ENCODE measurements at places on chromosomes 7 and 10. TPM values are rescaled to one million over a fixed set of nuclear protein-coding genes. Genes with fewer than 3 reads are reported as not detected.
A peak's percentile ranks its signal among the peaks of the same experiment; 100 is the strongest.

DNA sequence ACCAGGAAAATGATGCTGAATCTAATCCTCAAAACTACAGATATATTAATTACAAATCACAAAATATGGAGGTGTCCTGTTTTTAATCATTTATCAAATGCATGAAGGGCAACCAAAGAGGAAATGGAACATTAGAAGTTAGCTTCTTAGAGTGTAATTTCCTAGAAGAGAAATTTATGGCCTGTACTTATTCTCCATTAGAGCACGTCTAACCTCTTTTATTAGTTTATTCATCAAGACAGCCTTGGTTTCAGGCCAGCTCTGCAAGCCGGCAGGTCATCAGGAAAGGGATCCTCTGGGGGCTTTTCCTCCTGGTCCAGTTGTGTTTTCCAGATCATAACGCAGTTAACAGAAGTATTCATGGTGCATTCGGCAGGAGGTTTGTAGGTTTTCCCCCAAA is 517.6 kb downstream of the KCNMA1 start:
- DNase-seq = no peak

DNA sequence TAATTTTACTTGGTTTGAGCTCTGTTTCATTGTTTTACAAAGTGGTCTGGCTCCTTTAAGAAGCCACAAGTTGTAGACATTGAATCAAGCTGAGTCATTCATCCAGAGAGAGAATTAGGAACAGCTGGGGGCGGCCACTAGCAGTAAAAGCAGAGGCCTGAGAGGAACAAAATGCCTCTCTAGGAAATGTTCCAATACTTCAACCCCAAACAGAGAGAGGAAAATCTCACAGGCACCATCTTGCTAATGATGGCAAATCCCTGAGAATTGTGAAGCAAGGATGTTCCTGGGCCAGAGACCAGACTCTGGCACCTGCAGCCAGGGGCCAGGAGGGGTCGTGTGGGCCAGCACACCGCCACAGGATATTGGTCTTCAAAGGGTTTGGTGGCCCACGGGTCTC is 26.5 kb upstream of the TRIL start:
- DNase-seq = peak; percentile 32

DNA sequence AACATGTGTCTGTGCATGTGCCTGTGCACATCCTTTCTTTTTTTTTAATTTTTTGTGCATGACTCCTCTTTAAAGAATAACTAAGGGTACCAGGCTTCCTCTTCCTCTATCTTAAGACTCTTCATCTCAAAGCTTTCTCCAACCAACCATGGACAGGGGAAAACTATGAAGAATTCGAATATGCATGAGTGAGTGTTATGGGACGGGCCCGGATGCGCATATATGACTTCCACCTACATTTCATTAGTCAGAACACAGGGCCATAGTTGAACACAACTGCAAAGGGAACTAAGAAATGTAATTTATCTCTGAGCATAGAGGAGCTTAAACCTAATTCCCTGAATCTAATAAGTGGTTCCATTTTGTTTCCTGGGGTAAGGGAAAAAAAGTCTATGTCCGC is 270.3 kb upstream of the SORCS1 start:
- no peak for DNase-seq

Gene ETV1
- 5.6 TPM for total RNA-seq

DNA sequence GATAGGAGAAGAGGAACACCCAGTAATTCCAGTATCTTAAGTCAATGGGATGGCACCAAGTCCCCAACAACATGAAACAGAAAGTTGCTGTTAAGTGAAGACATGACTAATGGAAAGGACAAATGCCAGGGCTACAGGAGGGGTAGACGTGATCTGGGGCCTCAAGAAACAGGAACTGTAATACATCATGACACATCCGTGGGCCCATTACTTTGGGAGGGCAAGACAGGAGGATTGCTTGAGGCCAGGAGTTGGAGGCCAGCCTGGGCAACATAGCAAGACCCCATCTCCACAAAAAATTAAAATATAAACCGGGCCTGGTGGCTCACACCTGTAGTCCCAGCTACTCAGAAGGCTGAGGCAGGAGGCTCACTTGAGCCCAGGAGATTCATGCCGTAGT is 408.6 kb upstream of the PRKCQ start:
- DNase-seq = no peak

- DNase-seq = no peak
Observed at GRCh38 chr10:127194111-127194510, 2.3 kb downstream of the INSYN2A start.

GRCh38 chr10:24256619-24257107 is 47.7 kb downstream of the KIAA1217 start:
- DNase-seq = no peak

DNA sequence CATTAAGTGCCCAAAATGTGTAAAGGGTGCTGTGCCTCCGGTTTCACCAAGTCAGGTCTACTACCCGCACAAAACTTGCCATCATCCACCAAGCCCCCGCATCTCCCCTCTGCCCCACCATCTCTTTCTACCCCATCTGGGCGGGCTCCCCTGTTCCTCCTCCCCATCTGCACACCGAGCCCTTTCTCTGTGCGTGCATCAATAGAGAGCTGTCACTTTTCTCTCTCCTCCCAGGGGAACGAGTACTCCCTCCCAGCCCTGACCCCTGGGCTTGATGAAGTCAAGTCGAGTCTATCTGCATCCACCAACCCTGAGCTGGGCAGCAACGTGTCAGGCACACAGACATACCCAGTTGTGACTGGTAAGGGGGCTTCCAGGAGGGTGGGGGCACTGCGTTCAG is 63.5 kb downstream of the PAX2 start:
- no peak for DNase-seq

- DNase-seq = no peak
Observed at GRCh38 chr7:137634356-137634755, 212.4 kb downstream of the DGKI start.

DNA sequence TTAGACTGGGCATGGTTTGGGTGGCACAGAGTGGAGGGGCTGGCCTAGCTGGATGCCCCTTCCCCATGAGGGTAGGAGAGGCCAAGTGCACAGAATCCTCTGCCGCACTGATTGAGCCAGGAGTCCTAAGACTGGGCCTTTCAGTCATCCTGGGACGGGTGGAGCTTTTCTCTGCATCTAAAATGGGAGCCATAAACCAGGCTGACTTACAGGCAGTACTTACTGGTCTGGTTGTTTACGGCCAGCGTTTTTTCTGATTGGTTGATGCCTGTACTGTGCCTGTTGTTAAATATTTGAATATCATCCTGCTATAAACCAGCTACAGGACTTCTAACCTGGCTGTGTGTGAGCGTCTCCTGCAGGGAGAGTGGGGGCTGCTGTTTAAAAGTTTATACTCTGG is 107.8 kb downstream of the CDH23 start:
- DNase-seq = no peak

- no peak for DNase-seq
Observed at GRCh38 chr7:38427279-38427955, 154.0 kb upstream of the TARP start.

Gene GIMAP4
- total RNA-seq = 408 TPM

Gene SLC26A3
- not detected for total RNA-seq

DNA sequence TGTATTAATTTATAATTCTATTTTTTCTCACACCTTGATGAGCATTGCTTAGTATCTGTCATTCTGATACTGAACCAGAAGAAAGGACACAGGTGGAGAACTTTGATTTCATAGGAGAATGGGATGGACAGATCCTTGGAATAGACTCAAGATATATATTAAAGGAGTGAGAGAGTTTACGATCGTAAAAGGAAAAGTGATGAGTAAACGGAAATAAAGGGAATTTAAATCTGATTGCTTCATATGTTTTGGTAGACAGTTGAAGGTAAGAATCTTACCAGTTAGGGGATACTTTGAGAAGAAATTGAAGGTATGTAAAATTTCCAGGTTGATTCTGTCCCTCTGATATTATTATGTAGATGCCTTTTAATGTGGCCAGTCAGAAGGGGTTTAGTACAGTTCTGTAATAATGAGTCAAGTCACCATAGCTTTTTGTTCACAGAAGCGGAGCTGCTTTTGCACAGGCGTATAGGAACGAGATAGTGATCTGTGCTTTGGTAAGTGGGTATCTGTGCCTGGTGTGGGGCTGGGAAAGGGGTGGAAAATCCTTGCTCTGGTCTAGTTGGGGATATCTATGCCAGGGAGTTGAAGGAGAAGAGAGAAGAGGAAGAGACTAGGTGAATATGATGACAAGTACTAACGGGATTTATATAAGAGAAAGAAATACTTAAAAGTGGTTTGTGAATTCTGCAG is 15.4 kb downstream of the SP4 start:
- DNase-seq = no peak

Gene VSTM4
- total RNA-seq = 1.0 TPM

Gene SEC61G
- 618 TPM for total RNA-seq

Gene UPF2
- total RNA-seq = 21.8 TPM

GRCh38 chr10:132670546-132671227 is 115.3 kb downstream of the NKX6-2 start:
- no peak for DNase-seq

- no peak for DNase-seq
Observed at GRCh38 chr7:157635148-157635500, 298.3 kb downstream of the DNAJB6 start.

DNA sequence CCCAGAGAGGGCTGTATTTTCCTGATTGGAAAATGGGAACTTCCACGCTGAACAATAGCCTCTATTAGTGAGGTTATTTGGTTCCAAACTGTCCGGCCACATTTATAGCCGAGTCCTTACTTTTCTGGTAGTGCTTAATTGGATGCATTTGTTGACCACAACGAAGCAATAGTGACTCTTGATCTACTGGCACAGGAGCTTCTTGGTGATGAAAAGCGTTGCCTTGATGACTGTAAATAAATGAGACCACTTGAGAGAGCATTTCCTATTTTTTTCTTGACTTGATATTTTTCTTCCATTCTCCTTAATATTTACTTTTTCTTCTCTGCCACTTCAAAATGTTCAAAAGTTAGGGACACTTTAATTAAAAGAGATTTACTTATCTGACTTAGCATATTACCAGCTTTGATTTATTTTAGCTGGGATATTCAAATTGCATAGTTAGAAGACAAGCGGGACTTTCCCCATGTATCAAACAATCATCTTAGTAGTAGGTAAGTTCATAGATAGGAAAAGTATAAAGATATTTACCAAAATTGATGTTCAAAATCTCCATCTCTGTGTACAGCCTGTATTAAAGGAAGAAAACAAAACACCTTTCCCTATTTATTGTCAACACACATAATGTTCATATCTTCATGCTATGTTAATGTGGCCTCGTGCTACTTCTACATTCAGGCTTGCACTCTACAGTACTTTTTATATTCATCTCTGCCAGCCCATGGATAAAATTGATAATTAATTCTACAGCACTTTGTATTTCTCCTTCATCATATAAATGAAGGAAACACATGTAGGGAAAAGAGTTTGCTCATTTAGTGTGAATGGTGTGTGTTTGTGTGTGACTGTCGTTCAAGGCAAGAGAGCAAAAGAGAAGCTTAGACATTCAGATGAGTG is 5.1 kb upstream of the SP8 start:
- DNase-seq = no peak

DNA sequence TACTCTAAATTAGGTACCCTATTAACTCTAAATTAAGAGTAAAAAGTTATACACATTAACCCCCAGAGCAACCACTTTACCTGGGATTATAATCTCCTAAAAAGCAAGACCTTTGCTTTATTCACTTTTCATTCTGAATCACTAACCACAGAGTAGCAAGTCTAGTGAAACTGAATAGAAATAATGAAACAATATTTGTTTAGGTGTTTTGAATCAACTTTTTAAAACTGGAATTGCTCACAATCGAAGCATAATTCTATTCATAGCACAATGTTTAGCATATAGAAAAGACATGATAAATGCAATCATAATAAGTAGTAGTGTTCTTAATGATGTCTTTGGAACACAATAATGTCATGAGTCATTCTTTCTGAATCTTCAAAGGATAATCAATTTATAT is 37.0 kb upstream of the CASD1 start:
- DNase-seq = no peak

DNA sequence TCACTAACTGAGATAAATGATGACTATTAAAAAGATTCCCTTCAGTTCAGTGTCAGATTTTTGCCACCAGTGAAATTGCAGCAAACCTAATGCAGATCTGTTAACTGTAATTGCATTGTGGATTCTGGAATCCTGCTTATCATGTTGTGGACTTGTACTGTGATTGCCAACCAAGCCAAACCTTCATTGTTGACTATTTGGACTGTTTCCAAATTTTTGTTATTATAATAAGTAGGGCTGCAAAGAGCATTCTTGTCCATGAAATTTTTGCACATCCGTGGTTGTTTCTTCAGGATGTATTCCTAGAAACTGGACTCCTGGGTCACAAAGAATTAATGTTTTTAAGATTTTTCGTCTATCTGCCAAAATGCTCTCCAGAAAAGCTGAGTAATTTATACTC is 281.6 kb upstream of the ZMIZ1 start:
- peak; percentile 59 for DNase-seq

Gene LOXL4
- total RNA-seq = 0.68 TPM

- DNase-seq = no peak
Observed at GRCh38 chr7:132800522-132800921, 224.3 kb upstream of the PLXNA4 start.

- no peak for DNase-seq
Observed at GRCh38 chr7:157675427-157675927, 338.7 kb downstream of the DNAJB6 start.

- no peak for DNase-seq
Observed at GRCh38 chr7:105773030-105773460, 103.4 kb downstream of the ATXN7L1 start.

Gene PLAC9
- total RNA-seq = 0.68 TPM

- DNase-seq = no peak
Observed at GRCh38 chr10:58568428-58568935, 55.8 kb downstream of the BICC1 start.

DNA sequence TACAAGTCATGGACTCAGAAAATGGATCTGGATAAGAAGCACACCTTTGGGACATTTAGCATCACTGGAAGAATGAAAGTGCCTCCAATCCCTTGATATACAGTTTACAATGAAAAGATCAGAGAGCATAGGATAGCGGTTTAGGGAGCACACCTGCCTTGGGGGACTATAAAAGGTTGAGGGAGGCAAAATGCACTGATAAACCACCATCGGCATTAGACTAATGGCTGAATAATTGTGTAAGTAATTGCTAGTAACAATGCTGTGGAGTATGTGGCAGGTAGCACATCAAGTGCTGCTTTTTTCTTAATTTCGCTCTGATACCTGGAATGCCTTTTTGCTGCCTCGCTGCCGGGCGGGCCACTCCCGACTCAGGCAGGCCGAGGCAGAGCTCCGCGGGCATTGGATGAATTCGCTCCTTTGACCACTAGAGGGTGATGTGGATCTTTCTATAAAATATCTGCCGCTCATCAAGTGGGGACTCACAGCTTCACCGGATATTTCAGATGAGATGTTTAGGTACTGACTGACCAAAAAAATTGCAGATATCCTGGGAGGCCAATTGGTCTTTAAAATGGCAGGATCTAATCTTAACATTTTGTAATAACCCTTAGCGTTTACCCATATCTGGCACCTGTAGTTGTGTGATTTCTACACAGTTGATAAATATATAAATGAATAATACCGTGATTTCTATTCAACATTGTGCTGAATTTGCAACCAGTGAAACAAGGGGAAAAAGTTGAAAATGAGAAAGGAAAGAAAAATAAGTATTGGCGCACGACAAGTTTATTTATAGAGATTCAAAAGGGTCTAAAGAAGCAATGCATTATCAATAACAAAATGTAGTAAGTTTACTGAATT is 116.8 kb upstream of the PRSS1 start:
- peak; percentile 82 for DNase-seq

- DNase-seq = no peak
Observed at GRCh38 chr7:107277331-107277730, 108.5 kb downstream of the HBP1 start.

GRCh38 chr7:4851459-4852422 is 10.1 kb downstream of the PAPOLB start:
- no peak for DNase-seq

Gene TRIM50
- not detected for total RNA-seq

GRCh38 chr10:29826801-29827450 is 192.2 kb upstream of the SVIL start:
- DNase-seq = peak; percentile 58

Data from dermis blood vessel endothelial cell (primary cell).